ENCODE measurements at places on chromosomes 13 and 19.

- peak; percentile 91 for DNase-seq
Observed at GRCh38 chr19:13117772-13118423, at the start of gene NACC1. Gene NACC1, plus strand, starts transcription at chr19:13118264. Its CDS starts 16,944 bp downstream, at chr19:13135208.

GRCh38 chr19:42985588-42985987, 40.7 kb downstream of the PSG11 start:
- no peak for DNase-seq

- DNase-seq = no peak
Observed at GRCh38 chr19:18214779-18215433, 11.1 kb upstream of the RAB3A start.

GRCh38 chr19:2578901-2579677, 103.2 kb downstream of the GADD45B start:
- peak; percentile 29 for DNase-seq

GRCh38 chr13:112183532-112184090, 116.7 kb downstream of the SOX1 start:
- DNase-seq = no peak

GRCh38 chr13:109154146-109154545, 524.7 kb downstream of the MYO16 start:
- no peak for DNase-seq

Data from NCI-H2081 (cell line).